Activated T-cell treated with anti-CD3 and anti-CD28 coated beads, Interleukin-2, amount 50 U/mL, for 72 hours (primary cell): ENCODE measurements at places on chromosomes 12 and 14.
A peak's percentile ranks its signal among the peaks of the same experiment; 100 is the strongest.

- DNase-seq, result no peak
Observed at GRCh38 chr12:88507270-88507669, 73.0 kb downstream of the KITLG start.

DNA sequence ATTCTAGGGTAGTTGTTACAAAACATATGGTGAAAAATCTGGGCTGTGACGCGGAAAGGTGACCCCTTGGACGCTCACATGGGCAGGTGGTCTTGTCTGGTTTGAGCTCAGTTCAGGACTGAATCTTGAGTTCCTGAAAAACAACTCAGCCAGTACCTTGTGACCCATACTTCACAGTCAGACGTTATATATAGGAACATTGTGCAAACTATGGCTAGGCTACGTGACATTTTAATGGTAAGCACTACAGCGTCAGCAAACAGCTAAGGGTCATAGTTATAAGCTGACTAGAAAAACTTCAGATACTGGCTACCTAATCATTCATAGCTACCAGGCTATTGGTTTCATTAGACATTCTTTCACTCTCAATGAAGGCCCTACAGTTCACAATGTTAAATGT, 14.8 kb upstream of the EDDM3A start:
- DNase-seq, result no peak

- DNase-seq, result no peak
Observed at GRCh38 chr14:73833034-73833433, 18.6 kb upstream of the PTGR2 start.

GRCh38 chr14:32327255-32327961, 1.7 kb upstream of the AKAP6 start:
- DNase-seq, result peak; percentile 13

- peak; percentile 27 for DNase-seq
Observed at GRCh38 chr14:35944847-35945246, 118.7 kb downstream of the BRMS1L start.

GRCh38 chr12:93624595-93625294, 52.3 kb downstream of the SOCS2 start:
- no peak for DNase-seq

- no peak for DNase-seq
Observed at GRCh38 chr12:116006141-116006540, 271.4 kb downstream of the MED13L start.

GRCh38 chr12:15584366-15585041, 204.7 kb downstream of the EPS8 start:
- DNase-seq, result peak; percentile 39

GRCh38 chr12:24109381-24110039, 160.0 kb upstream of the SOX5 start:
- no peak for DNase-seq

DNA sequence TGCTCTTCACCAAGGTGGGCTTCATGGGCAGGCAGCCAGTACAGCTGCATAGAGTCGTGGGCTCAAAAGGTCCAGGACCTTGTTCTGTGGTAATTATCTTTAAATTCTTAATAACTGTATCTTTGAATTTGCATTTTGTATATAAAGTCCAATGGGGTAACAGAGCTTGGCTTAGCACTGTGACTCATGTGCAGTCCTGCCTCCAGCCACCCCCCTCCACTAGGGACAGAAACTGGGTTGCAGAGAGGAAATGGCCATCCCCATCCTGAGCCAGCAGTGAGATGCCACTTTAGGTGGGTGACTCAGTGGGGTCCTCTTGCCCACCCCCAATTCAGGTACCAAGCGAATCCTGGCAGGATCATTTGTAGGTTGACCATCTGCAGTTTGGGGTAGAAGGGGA, 48.1 kb downstream of the EPS8 start:
- DNase-seq, result no peak

DNA sequence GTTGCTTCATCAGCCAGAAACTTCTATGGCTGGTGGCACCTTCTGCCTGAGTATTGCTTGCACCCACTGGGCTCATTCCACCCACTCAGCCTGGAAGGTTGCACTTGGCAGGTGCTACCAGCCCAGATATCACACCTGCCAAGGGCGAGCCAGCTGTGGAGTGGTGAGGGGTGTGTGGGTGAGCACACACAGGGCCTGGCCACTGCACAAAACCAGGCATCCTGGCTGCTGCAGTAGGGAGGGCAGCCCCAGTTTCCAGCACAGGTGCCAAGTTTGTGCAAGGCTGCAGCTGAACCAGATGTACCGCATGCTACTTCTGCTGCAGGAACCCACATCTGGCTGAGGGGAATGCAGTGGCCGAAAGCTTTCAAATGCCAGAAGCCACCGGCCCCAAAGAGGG, 1147.8 kb downstream of the FSCB start:
- no peak for DNase-seq

- no peak for DNase-seq
Observed at GRCh38 chr12:59627582-59627981, 31.8 kb downstream of the SLC16A7 start.

DNA sequence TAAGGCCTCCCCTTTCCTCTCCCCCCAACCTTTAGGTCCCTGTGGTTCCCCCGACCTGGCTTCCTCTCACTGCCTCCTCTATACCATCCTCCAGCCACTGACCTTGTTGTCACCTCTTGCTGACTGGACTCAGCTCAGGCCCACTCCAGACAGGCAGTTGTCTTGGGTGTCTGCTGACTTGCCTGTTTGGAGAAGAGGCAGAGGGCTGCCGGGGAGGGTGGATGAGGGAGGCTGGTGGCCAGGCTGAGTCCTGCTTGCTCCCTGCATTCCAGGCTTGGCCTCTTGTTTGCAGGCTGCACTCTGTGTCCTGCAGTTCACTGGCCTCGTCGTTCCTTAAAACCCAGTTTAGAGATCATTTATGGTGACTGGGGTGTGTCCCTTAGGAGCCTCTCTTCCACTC, 31.0 kb upstream of the RD3L start:
- DNase-seq, result no peak

GRCh38 chr14:105500726-105501101, 9.7 kb downstream of the TEDC1 start:
- no peak for DNase-seq

DNA sequence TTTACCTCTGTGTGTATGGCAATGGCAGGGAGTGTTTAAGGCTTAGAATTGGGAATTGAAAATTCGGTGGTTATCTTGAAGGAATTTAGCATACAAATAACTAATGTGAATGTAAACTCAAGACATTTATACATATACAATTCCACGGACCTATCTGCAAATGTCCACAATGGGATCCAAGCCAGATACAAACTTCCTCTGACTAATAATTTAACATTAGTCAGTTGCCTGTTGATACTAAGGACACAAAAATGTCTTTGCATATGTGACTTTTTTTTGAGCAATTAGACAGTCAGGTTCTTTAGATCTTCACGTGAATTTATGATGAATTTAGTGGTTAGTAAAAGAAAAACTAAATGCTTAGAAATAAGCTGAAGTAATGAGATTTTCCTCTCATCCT, 40.5 kb downstream of the ESR2 start:
- DNase-seq, result no peak

DNA sequence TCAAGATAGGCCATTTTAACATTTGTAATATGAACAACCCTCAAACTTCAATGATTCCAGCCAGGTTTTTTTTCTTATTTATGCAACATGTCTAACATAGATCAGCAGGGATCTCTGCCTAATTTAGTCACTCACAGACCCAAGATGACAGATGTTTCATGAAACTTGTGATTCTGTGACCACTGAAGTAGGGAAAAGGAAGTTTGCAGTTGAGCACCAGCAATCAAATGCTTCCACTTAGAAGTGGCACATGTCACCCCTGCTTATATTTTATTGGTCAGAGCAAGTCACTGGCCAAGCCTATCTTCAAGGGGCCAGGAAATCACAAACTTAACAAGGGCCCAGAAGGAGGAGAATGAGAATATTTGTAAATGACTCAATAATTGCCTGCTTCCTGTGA, 150.6 kb downstream of the BCAT1 start:
- DNase-seq, result no peak

DNA sequence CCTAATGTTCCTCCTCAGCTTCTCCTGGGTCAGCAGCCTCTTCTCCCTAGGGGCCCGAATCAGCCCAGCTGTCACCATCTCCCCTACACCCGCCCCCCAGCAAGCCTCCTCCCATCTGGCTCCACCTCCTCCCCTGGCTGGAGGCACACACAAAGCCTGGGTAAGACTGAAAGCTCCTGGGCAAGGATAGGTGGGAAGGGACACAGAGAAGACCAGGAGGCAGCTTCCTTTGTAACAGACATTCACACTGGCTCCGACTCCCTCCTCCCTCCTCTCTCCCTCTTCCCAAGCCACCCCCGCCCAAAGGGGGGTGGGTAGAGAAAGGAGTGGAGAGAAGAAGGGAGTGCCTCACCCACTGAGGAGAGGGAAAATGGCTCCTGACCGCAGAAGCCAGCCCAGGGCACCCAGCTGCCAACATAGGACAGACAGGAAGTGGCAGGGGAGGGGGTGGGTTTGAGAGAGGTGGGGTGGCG, 4.0 kb downstream of the CHD4 start:
- peak; percentile 41 for DNase-seq

DNA sequence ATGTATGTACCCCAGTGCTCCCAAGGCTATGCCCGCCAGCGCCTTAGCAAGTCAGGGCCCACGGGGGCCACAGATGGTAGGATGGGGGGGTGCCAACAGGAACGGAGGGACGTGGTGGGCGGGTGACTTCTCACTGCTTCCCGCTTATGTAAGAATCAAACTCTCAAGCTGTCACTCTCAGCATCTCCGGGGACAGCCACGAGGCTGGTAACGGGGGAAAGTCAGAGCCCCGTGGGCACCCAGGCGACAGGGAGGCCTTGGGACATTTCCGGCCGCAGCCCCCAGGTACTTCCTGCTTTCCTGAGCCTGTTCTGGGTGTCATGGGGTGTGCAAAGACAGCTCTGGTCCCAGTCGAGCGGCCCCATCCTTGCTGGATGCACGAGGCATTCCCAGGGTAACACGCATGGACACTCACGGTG, 59.3 kb downstream of the TESC start:
- DNase-seq, result no peak

GRCh38 chr12:99695050-99695449, 47.5 kb downstream of the GARIN6 start:
- DNase-seq, result no peak

DNA sequence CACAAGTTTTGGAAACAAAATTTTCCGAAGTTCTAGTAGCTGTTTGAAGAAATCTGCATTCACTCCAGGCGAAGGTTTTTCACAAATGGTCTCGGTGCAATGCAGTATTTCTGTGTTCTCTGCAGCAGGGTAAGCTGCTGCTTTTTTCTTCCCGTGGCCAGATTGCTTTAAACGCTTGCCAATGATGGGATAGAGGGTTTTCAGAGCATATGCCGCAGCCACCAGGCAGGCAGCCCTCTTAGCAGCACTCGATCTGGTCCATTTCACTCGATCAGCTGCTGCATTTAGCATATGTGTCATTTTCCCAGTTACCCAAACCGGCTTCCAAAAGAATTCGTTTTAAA, 315 bp downstream of the ABCD2 start:
- peak; percentile 9 for DNase-seq

DNA sequence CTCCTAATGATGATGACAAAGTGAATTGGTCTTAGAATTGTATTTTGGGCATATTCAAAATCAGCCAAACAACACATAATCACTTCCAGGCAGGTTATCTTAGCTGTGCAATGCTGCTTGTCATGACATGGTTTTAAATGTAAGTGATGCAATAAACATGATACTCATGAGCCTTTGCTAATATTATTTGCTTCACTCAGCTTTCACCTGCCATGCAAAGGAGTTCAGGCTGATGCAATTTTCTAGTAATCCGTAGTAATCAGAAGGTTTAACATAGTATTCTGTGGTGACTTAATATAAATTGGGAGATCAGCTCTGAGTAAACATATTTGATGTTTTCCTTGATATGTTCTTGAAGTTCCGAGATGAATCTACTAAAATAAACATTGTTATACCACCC, 29.1 kb downstream of the TMEM260 start:
- no peak for DNase-seq

DNA sequence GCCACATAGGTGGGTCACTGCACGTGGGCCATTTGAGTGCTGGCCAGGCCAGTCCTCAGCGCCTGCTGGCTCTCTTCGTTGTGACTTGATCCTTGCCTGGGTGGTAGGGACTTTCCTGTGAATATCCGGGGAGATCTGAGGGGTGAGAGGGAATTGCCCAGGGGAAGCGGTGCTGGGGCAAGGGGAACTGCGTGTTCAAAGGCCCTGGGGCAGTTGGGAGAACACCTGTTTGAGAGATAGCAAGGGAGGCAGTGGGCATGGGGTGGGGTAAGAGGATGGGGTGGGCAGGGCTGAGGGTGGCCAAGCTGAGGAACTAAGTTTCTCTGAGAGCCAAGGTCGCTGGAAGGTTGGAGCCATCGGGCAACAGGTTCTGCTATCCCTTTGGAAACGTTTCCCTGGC, 25.0 kb downstream of the SETD1B start:
- no peak for DNase-seq

DNA sequence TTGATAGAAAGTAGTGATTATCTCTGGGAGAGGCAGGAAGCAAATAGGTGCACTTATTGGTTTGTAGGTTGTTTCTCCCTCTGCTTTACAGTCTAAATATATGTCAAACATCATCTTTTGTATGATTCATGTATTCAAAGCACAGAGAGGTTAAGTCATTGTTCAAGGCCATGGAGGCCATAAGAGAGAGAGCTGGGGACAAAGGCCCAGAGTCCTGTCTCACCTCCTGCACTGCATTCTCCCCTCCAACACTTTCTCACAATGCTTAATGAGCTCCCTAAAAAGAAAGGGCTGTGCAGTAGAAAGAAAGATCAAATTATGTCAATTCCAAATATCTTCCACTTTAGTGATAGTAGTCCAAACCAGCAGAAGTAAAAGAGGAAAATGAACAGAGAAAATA, 180.4 kb upstream of the DIO3 start:
- no peak for DNase-seq

- DNase-seq, result no peak
Observed at GRCh38 chr14:68958553-68958952, 20.5 kb downstream of the ACTN1 start.

DNA sequence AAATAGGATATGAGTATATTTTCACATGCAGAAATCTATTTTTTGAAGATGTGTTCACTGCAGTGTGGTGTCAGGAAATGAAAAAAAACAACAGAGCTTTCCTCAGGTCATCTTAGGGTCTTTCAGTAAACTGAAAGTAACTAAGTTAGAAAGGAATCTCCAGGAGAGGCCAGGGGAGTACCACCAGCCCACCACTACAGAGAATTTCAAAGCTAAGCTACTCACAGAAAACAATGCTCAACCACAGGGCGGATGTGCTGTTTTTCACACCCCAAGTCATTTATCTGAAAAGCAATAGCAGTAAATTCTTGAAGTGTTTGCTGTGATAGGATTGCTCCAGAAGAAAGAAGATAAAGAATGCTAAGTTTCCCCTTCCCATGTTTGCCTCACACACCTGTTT, 79.0 kb downstream of the IFNG start:
- DNase-seq, result peak; percentile 24

DNA sequence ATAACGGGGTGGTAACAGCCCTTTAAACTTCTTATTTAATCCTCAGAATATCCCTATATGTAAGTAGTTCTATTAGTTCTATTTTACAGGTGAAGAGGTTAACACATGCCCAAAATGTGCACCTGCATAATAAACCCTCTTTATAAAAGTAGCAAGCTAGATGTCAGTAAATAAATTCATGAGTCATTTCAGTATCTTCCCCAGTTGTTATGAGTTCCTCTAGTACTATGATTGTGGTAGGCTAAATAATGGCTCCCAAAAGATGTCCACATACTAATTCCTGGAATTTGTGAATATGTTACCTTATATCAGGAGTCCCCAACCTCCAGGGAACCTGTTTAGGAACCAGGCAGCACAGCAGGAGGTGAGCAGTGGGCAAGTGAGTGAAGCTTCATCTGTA, 106.5 kb downstream of the TMTC3 start:
- no peak for DNase-seq
